Activated naive CD8-positive, alpha-beta T cell treated with anti-CD3 and anti-CD28 coated beads, Interleukin-2, amount 10 ng/mL, durations not matched to agents 7 days and 5 days (primary cell): ENCODE measurements at places on chromosomes 12 and 14.

DNA sequence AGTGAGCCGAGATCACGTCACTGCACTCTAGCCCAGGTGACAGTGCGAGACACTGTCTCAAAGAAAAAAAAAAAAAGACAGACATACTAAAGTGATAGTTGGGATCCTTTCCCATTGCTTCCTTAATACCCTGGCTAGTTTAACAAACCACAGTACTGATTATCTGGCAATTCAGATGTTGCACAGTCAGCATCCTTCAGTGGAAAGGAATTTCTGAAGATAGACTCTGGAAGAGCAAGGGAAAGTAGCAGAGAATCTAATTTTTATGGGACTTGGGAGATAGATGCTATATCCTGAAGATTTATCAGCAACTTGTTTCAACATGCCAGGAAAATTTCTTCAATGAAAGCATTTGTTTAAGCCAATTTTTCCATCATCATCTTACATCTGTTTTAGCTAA lies 6.5 kb upstream of the PPFIBP1 start:
- peaks cover 26% of the 10 kb centered on the region for H3K27me3 ChIP-seq
- peaks cover 2% of the 10 kb centered on the region for H3K36me3 ChIP-seq
- no peak for DNase-seq
- no peak overlapping the region for H3K4me3 ChIP-seq
- H3K4me1 ChIP-seq, result peaks cover under 1% of the 10 kb centered on the region

DNA sequence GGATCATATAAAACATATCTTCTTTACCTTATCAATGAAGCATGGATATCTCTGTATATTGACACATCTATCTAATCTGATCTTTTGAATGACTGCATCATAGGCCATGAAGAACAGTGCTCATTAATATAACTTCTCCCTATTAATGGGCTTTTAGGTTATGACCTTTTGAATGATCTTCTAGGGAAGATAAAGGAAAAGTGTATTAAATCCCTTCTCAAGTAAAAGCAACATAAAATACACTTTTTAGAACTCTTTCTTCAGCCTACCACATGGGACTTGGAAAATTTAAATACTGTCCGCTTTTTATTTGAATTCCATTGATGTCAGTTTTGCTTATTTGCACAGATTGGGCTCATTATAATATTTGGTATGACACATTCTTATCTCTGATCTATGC lies 425.4 kb downstream of the MED13L start:
- H3K27ac ChIP-seq, result no peak overlapping the region
- no peak overlapping the region for H3K4me3 ChIP-seq
- DNase-seq, result no peak
- no peaks in the 10 kb centered on the region for H3K27me3 ChIP-seq

- H3K4me3 ChIP-seq, result no peak overlapping the region
- H3K27me3 ChIP-seq, result no peaks in the 10 kb centered on the region
- no peaks in the 10 kb centered on the region for H3K4me1 ChIP-seq
- no peaks in the 10 kb centered on the region for H3K36me3 ChIP-seq
Measured at GRCh38 chr12:101074940-101075680, 134.9 kb downstream of the SLC5A8 start.

GRCh38 chr14:94309721-94310120 lies 13.4 kb downstream of the SERPINA6 start:
- H3K36me3 ChIP-seq, result no peaks in the 10 kb centered on the region
- no peak overlapping the region for H3K27ac ChIP-seq
- no peak overlapping the region for H3K4me3 ChIP-seq
- no peaks in the 10 kb centered on the region for H3K27me3 ChIP-seq
- no peak for DNase-seq
- no peaks in the 10 kb centered on the region for H3K4me1 ChIP-seq

DNA sequence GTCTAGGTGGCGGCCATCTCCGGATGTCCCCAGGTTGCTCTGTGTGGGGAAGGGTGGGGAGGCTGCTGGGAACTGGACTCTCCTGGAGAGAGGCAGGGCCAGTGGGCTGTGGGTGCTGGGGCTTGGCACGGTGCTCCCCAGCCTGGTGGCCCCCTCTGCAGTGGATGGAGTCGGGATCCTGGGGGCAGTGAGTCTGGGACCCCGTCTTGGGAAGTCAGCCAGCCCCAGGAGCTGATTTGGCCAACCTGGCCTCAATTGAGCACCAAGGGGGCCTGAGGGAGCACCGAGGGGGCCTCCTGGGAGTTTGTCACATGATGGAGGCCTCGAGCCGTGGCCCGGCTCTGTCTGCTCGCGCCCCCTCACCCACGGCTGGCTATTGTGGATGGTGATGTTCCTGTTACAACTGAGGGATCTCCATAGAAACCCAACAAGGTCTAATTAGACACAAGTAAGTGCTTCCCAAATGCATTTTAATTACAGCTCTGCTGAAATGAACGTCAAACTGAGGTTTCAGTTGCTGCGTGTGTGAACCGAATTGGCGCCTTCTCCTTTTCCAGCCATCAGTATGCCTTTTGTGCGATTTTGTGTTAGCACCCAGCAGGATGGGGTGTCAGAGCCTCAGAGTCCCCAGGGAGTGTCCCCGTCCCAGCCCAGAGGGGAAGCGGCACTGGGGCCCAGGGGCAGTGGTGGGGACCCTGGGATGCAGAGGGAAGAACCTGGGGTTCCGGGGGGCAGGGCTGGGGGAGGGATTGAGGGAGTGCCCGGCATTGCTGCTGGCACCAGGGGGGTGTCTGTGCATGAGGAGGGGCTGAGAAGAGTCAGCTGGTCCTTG lies 71.8 kb downstream of the KIF26A start:
- no peak for DNase-seq
- H3K27ac ChIP-seq, result no peak overlapping the region
- no peaks in the 10 kb centered on the region for H3K4me1 ChIP-seq
- no peaks in the 10 kb centered on the region for H3K36me3 ChIP-seq
- H3K27me3 ChIP-seq, result peaks cover 1% of the 10 kb centered on the region

- H3K27ac ChIP-seq, result no peak overlapping the region
- no peaks in the 10 kb centered on the region for H3K4me1 ChIP-seq
- H3K36me3 ChIP-seq, result no peaks in the 10 kb centered on the region
- no peak for DNase-seq
- H3K27me3 ChIP-seq, result no peaks in the 10 kb centered on the region
- no peak overlapping the region for H3K4me3 ChIP-seq
Measured at GRCh38 chr14:101175731-101176534, 272.4 kb upstream of the RTL1 start.

DNA sequence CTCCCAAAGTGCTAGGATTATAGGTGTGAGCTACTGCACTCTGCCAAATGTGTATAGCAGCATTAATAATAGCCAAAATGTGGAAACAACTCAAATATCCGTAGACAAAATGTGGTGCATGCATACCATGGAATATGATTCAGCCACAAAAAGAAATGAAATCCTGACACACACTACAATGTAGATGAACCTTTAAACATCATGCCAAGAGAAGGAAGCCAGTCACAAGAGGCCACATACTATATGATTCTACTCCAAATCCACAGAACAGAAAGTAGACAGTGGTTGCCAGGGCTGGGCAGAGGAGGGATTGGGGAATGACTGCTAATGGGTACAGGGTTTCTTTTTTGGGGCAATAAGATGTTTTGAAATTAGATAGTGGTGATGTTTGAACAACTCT lies 7.7 kb upstream of the TMED2 start:
- peaks cover 3% of the 10 kb centered on the region for H3K36me3 ChIP-seq
- peaks cover 7% of the 10 kb centered on the region for H3K27me3 ChIP-seq
- no peak overlapping the region for H3K27ac ChIP-seq
- H3K4me1 ChIP-seq, result no peaks in the 10 kb centered on the region
- H3K4me3 ChIP-seq, result no peak overlapping the region

DNA sequence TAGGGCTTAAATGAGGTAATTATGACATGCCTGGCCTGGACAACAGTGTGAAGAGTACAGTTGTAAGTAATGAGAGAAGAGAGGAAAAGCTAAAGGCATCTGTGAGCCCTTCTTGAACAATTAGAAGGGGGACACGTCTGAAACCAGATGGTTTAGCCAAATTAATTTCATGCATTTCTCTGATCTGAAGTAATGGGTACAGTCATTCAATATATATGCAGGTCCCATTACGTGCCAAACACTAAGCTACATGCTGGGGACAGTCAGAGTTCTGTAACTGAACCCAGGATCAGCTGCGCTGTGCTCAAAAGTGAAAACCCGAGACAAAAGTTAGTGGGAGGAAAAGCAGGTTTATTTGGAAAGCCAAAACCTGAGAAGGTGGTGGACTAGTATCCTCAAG lies 207.2 kb upstream of the TMTC1 start:
- no peak overlapping the region for H3K4me3 ChIP-seq
- no peak for DNase-seq
- H3K27ac ChIP-seq, result no peak overlapping the region
- H3K4me1 ChIP-seq, result no peaks in the 10 kb centered on the region
- H3K36me3 ChIP-seq, result no peaks in the 10 kb centered on the region

- no peak for DNase-seq
- no peaks in the 10 kb centered on the region for H3K27me3 ChIP-seq
- peak overlapping the region; percentile 9 for H3K27ac ChIP-seq
Measured at GRCh38 chr12:107329569-107330324, 236.4 kb upstream of the CRY1 start.

GRCh38 chr12:82176026-82176425 lies 182.2 kb downstream of the CCDC59 start:
- H3K27ac ChIP-seq, result no peak overlapping the region
- no peak overlapping the region for H3K4me3 ChIP-seq
- no peaks in the 10 kb centered on the region for H3K4me1 ChIP-seq
- DNase-seq, result no peak

- no peak for DNase-seq
- H3K27ac ChIP-seq, result no peak overlapping the region
- H3K4me3 ChIP-seq, result no peak overlapping the region
- H3K36me3 ChIP-seq, result no peaks in the 10 kb centered on the region
- peaks cover 91% of the 10 kb centered on the region for H3K27me3 ChIP-seq
Measured at GRCh38 chr12:54036620-54037359, 3.9 kb downstream of the HOXC5 start.

DNA sequence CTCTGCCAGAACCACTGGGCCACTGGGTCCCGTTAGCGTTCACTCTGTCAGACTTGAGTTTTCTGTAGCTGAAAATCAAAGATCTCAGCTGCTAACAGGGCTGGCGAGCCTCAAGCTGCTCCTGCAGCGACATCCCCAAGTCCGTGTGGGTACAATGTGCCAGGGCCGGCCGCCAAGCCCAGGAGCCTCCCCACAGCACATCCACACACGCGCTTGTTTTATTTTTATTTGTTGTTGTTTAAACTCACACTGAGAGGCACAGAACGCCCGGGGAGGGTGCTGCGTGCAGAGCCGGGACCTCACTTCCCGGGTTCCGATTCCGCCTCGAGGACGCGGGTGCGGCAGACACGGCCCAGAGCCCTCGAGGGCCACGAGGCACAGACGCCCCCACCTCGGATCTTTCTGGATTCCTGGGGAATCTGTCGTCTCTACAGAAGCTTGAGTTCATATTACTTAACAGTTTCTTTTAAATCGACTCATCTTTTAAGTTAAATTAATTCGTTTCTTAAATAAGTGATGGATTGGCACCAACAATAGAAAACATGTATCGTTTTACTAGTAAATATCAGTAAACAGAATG lies 9.3 kb downstream of the GALNT9 start:
- H3K27me3 ChIP-seq, result peaks cover 11% of the 10 kb centered on the region
- no peaks in the 10 kb centered on the region for H3K36me3 ChIP-seq
- peaks cover 5% of the 10 kb centered on the region for H3K4me1 ChIP-seq
- no peak for DNase-seq

- H3K36me3 ChIP-seq, result no peaks in the 10 kb centered on the region
- DNase-seq, result no peak
- no peaks in the 10 kb centered on the region for H3K27me3 ChIP-seq
Measured at GRCh38 chr12:43290836-43291235, 261.2 kb downstream of the ADAMTS20 start.

DNA sequence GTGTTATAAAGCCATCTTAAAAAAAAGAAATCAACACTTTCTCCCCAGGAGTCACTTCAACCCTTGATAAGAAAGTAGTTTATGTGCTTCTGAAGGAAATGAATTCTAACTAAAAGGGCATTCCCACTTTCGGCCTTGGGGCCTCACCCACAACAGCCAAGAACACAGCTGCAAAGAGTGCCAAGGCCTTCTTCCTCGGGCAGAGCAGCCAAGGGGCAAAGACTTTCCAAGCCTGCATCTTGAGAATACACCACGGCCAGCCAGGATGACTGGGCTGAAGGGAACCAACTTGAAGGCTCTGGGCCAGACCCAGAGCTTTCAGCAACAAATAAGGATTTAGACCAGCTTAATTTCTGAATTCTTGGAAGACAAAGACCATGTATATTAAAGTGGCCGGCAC lies 60.4 kb upstream of the FOXN3 start:
- no peak overlapping the region for H3K27ac ChIP-seq
- no peaks in the 10 kb centered on the region for H3K27me3 ChIP-seq
- H3K4me3 ChIP-seq, result no peak overlapping the region
- H3K4me1 ChIP-seq, result no peaks in the 10 kb centered on the region
- no peak for DNase-seq

DNA sequence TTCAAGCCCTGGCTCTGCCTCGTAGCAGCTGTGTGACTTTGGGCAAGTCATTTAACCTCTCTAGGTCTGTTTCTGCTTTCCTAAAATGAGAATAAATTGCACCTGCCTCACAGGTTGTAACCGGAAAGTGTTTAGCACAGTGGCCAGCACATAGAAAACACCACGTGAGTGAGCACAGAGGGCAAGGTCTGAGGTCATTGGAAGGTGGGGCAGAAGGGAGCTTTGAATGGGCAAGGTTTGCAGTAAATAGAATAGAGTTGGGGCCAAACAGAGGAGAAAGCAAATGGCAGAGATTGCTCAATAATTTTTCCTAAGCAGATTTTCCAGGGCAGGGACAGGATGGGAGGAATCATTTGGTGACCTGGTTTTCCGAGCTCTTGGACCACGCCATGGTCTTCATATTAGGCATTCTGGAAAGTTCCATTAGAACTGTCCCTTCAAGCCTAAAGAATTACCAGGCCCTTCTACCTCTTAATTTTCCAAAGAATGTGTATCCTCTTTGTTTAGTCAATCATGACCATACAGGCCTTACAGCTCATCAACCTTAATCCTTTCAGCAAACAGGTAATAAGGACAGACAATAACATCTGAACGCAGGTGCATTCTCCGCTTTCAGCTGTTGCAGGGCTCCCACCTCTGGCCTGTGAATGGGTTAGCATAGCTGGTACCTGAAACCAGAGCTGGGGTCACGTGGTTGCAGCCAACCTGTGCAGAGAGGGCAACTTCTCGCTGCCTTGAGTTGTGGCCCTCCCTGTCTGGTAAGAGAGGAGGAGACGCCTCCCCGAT lies 53.8 kb downstream of the VWF start:
- H3K36me3 ChIP-seq, result no peaks in the 10 kb centered on the region
- peaks cover 27% of the 10 kb centered on the region for H3K4me1 ChIP-seq
- H3K27me3 ChIP-seq, result peaks cover 10% of the 10 kb centered on the region
- no peak for DNase-seq
- no peak overlapping the region for H3K27ac ChIP-seq

- no peaks in the 10 kb centered on the region for H3K4me1 ChIP-seq
- H3K4me3 ChIP-seq, result no peak overlapping the region
- H3K36me3 ChIP-seq, result peaks cover 2% of the 10 kb centered on the region
- no peaks in the 10 kb centered on the region for H3K27me3 ChIP-seq
- DNase-seq, result no peak
- H3K27ac ChIP-seq, result no peak overlapping the region
Measured at GRCh38 chr12:29309320-29309902, 71.6 kb downstream of the ERGIC2 start.

DNA sequence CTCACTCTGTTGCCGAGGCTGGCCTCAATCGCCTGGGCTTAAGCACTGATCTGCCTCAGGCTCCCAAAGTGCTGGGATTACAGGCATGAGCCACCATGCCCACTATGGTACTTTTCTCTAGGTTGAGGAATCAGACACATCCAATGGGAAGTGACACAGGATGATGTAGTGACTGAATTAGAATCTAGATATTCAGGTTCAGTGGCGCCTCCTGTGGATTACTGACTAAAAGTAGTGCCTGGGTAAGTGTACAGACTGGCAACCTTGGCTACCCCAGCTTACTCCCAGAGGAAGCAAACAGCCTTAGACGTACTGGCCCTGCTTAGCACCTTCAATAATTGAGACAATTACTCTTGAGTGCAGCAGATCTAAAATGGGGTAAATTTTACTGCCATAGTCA lies 22.8 kb downstream of the GALNT8 start:
- no peaks in the 10 kb centered on the region for H3K4me1 ChIP-seq
- no peaks in the 10 kb centered on the region for H3K36me3 ChIP-seq
- H3K4me3 ChIP-seq, result no peak overlapping the region
- DNase-seq, result no peak
